ENCODE measurements at places on chromosomes 1 and 21. TPM values are rescaled to one million over a fixed set of nuclear protein-coding genes. Genes with fewer than 3 reads are reported as not detected.

DNA sequence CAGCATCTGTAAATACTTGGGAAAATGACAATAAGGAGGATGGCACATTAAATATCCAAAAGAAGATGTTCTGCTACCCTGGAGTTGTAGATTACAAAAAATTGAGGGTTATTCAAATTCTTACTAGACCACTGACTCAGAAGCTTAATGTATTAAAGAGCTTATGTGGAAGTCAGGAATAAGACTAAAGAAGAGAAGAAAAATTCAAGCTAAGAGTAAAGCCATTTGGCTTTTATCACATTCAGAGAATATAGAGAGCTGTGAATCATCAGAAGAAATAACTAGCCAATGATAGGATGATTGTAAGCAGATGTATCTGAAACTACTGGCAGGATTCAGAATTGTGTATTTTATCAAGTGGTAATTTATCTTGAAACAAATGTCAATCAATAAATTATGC, 237.0 kb downstream of the TBX15 start:
- DNase-seq: no peak
- H3K27me3 ChIP-seq: no peaks in the 10 kb centered on the region
- no peak overlapping the region for H3K27ac ChIP-seq
- H3K36me3 ChIP-seq: no peaks in the 10 kb centered on the region

GRCh38 chr1:180291004-180291403, 60.9 kb downstream of the LHX4 start:
- no peak overlapping the region for H3K27ac ChIP-seq
- no peak overlapping the region for H3K4me3 ChIP-seq

DNA sequence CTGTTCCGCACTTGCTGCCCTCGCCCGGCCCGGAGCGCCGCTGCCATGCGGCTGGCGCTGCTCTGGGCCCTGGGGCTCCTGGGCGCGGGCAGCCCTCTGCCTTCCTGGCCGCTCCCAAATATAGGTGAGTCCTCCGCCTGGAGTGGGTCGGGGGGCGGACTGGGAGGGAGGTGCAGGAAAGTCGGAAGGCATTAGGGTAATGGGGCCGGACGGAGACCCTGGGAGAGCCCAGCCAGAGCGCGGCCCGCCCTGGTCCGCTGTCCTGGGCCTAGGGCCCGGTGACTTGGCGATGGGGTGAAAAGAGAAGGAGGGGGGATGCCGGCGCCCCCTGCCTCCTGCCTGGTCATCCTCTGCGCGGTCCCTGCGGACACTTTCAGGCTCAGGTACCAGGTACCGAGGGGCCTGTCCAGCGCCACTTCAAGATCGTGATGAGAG, 243 bp downstream of the ADAM15 start:
- no peak for DNase-seq
- H3K27ac ChIP-seq: peak overlapping the region; percentile 89
- H3K4me3 ChIP-seq: peak overlapping the region; percentile 86
- peaks cover 23% of the 10 kb centered on the region for H3K36me3 ChIP-seq
- H3K27me3 ChIP-seq: no peaks in the 10 kb centered on the region

- no peaks in the 10 kb centered on the region for H3K36me3 ChIP-seq
- H3K4me1 ChIP-seq: peaks cover 16% of the 10 kb centered on the region
- no peak overlapping the region for H3K4me3 ChIP-seq
These were observed 5.6 kb downstream of the SRARP start for GRCh38 chr1:16009678-16010077.

DNA sequence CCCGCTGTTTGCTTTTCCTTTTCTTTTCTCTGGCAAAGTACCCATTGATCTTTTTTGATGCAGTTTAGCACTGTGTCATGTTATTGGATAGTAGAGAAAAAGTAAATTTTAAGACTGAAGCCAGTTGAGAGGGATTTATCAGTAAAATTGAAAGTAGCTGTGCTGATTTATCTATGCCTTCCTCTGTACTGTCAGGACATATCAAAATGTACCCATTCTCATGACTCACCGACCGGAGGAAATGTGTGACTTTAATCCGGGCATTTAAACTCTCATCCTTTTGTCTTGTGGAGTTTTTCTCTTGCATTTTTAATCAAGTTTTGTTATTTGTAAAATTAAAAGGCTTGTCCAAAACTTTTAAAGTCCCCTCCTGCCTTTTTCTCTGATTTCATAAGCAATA, 276.6 kb upstream of the FMN2 start:
- DNase-seq: no peak
- no peak overlapping the region for H3K4me3 ChIP-seq
- H3K4me1 ChIP-seq: peaks cover 10% of the 10 kb centered on the region
- no peaks in the 10 kb centered on the region for H3K27me3 ChIP-seq
- no peak overlapping the region for H3K27ac ChIP-seq

EPHA2 gene
- total RNA-seq: 44.8 TPM
